NCI-H1105 (cell line): ENCODE measurements at places on chromosomes 7 and 10.
A peak's percentile ranks its signal among the peaks of the same experiment; 100 is the strongest.

DNA sequence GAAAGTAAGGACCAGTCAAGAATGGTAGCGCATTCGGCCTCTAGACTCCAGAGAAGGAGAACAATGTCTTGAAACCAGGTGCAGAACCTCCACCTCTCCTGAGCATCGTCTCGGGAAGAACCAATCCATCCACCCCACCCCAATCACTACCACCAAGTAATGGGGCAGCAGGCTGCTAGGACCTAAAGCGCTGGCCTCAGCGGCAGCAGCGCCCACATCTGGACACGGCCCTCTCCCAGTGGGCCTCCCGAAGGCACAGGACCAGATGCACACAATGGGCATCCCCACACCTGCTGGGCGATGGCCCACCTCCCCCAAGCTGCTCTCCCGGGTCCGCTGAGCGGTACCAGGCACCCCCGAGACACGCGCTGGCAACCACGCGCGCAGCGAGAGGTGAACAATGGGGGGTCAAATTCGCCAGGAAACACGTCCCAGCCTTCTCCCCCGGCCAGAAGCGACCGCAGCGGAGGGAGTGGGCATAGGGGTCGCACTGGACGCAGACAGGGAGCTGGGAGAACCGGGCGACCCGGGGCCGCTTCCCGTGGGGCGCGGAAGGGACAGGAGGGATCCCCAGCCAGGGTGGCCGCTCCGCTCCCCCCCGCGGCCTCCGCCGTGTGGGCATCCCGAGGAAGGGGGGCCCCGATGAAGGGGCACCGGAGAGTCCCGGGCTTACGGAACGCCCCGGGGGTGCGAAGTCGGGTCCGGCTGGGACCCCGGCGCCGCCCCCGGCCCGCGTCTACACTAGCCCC, 506 bp downstream of the CTTNBP2 start:
- DNase-seq = no peak

DNA sequence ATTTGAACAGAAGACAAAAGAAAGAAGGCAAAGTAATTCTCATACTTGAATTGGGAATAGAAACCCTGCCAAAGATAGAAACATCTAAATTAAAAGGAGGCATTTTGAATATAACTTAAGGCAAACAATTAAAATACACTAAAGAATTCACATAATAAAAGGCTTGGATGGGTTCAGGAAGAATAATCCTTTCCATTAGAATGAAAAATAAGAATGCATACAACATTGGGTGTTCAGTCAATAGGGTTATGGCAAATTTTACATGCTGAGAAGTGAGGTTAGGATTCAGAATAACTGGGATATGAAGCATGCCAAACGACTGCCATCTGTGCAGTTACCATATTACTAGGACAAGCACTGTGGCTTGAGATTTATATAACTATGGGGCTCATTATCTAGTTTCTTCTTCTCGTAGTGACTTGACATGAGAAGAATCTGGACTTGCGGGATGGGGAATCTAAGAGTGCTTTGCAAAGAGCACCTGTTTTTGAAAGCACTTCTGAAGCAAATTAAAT, 326.5 kb downstream of the THSD7A start:
- DNase-seq = no peak

- DNase-seq = no peak
Observed at GRCh38 chr7:32639122-32639521, 143.8 kb downstream of the AVL9 start.

DNA sequence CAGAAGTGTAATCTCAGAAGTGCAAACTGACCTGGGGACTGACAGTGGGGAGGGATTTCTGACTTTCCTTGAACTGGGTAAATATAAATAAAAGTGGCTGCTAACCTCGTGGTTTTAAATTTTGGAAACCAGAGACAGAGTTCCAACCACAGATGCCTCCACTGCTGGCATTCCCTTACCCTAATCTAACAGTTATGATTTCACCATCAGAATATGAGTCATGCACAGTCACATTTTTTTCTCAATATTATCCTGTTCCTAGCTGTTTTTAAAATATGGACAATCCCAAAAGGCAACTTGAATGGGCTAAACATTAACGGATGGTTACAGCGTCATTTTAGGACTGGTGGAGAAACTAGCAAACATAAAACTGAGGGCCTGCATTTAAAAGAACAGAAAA, 264.3 kb upstream of the INHBA start:
- DNase-seq = no peak

- DNase-seq = no peak
Observed at GRCh38 chr7:141663081-141663849, 38.7 kb downstream of the DENND11 start.

- DNase-seq = peak; percentile 54
Observed at GRCh38 chr10:63671317-63671937, 150.2 kb downstream of the REEP3 start.

GRCh38 chr10:54749623-54750022, 51.4 kb downstream of the PCDH15 start:
- no peak for DNase-seq

DNA sequence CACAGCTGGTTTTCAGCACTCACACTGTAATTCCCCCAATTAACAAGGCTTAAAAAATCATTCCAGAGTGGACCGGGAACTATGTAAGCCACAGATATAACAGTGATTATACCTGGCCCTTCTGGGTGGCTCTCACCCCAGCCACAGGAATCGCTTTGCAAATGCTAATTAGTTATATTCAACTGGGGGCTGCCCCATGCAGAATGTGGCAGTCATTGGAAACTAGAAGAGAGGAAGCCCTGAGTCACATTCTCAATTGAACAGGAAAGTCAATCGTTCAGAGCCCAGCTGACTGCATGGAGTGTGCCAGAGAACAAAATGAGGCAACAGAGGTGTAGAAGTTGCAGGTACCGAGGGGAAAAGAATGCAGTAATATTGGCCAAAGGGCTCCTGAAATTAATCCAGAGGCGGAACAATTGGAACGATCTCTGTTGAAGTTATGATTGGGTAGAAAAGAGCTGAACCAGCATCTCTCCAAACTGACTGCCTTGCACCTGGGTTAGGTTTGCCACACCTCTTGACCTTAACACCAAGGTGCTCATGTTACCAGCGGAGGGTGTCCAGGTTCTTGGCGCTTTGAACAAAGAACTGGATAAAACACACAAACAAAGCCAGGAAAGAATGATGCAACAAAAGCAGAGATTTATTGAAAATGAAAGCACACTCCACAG, 909.7 kb upstream of the AUTS2 start:
- DNase-seq = peak; percentile 49

DNA sequence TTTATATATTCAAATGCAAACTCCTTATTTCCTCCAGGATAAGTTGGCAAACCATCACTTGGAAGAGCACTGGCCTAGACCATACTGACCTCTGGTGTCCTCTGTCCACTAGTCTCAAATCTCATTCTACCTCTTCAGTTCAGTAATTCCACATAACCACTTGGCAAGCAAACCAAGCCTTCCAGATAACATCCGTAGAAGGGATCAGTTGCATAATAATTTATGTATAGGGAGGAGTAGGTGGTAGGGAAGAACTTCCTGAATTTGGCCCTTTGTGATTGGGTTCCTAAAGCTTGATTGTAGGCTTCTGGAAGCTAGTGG, 55.0 kb downstream of the WAC start:
- DNase-seq = no peak

GRCh38 chr7:149126662-149127266, 640 bp upstream of the ZNF425 start:
- DNase-seq = peak; percentile 23

GRCh38 chr7:134554417-134554966, 5.6 kb downstream of the AKR1B15 start:
- no peak for DNase-seq

- no peak for DNase-seq
Observed at GRCh38 chr10:77628906-77629730, 8.5 kb downstream of the KCNMA1 start.

GRCh38 chr7:36075561-36075960, 77.5 kb upstream of the EEPD1 start:
- no peak for DNase-seq

- no peak for DNase-seq
Observed at GRCh38 chr10:97128516-97129154, 57.1 kb downstream of the SLIT1 start.

DNA sequence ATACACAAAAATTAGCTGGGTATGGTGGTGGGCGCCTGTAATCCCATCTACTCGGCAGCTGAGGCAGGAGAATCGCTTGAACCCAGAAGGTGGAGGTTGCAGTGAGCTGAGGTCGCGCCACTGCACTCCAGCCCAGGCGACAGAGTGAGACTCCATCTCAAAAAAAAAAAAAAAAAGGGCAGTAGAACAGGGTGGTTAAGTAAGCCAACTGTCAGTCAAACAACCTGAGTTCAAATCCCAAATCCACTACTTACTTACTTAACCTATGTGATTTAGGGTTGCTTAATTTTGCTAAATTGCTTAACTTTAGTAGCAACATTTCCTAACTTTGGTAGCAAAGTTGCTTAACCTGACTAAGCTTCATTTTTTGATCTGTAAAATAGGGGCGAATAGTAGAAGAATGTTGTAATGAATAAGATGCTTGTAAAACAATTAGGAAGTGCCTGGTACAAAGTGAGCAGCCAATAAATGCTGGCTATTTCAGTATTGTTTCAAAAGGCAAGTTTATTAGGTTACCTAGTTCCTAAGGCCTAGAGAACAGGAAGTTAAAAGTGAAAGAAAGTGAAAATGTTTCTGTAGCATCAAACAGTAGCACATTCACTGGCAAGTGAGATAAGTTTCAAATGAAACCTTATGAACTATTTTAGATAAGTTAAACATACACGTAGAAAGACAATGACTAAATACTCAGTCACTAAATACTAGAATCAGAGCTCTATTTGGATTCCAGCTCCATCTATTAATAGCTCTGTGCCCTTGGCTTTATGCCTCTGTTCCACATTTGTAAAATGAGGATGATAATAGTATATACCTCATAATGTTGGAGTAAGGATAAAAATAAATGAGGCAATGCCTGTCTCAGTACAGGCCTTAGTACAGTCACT, 64.3 kb downstream of the HOXA1 start:
- DNase-seq = no peak
